ENCODE measurements at places on chromosomes 11 and 22.

GRCh38 chr11:69194956-69195355, 39.2 kb downstream of the SMIM38 start:
- no peak for DNase-seq

- DNase-seq: no peak
These were observed 105.9 kb downstream of the CCDC83 start for GRCh38 chr11:85961130-85961529.

DNA sequence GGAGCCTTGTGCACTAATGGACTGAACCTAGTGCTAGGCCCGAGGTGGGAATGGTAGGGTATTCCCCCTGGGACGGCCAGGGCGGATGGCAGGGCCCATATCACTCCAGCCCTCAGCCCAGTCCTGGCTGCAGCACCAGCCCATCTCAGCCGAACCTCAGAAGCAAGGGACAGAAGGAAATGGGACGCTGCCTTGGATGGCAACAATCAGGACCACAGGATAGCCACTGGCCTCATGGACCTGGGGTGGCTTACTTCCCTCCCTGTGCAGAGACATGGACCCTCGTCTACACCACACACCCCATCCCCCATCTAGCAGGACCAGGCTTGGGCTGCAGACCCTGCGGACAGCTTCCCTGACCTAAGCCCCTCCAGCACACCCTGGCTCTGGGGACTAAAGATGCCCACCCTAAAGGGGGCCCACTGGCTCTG, 24.1 kb downstream of the ARVCF start:
- DNase-seq: no peak

DNA sequence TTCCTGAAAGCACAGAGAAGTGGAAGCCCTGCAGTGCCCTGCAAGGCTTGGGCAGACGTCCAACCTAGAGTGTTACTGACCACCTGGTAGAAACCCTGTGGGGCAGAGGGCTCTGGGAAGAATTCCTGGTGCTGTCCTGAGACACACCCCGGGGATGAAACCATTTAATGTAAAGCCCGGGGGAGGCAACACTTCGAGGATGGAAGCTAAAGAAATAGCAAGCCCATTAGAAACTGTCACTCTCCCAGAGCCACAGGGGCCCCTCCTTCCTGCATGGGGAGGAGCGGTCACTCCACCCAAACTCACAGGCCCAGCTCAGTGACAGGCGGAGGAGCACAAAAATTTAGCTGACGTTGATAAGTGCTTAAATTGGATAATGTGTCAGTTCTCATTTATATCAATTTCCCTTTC, 57.6 kb downstream of the NRXN2 start:
- no peak for DNase-seq

- no peak for DNase-seq
These were observed 18.8 kb downstream of the RTN4RL2 start for GRCh38 chr11:57479021-57479663.

DNA sequence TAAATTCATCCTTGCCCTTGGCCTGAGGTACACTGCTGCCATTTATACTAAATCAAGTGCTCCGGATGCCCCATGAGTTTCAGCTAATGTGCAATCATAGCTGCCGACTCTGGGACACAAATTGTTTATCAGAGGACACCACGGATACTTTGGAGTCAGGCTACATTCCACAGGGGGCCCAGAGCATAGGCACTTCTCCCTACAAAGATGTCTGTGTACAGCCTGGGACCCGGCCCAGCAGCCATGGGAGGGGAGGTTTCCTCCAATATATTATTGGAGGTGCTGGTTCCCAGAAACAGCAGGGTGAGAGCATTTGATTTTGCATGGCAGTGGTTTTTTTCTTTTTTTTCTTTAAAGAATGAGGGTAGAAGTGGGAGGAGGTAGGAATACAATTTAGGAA, 31.3 kb downstream of the HTR3B start:
- no peak for DNase-seq

- no peak for DNase-seq
These were observed 1153.0 kb upstream of the TENM4 start for GRCh38 chr11:80593648-80594374.

DNA sequence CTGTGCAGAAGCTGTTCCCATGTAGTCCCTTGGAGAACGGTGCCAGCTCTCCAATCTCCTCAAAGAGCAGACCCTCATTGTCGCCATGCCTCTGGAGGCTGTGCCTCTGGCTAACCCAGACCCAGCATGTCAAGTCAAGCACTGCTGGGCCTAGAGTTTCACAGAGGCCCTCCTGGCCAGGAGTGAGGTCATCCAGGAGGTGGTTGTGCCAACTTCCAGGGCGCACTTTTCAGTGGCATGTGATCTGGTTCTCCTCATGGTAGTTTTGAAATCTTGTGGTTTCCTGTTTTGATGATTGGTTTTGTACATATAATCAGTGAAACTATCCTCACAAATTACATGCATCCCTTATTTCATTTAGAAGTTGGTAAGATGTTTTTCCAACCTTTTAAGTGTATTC, 78.9 kb downstream of the PPFIBP2 start:
- no peak for DNase-seq

- DNase-seq: no peak
These were observed 174.4 kb downstream of the TENM4 start for GRCh38 chr11:79266396-79266795.

DNA sequence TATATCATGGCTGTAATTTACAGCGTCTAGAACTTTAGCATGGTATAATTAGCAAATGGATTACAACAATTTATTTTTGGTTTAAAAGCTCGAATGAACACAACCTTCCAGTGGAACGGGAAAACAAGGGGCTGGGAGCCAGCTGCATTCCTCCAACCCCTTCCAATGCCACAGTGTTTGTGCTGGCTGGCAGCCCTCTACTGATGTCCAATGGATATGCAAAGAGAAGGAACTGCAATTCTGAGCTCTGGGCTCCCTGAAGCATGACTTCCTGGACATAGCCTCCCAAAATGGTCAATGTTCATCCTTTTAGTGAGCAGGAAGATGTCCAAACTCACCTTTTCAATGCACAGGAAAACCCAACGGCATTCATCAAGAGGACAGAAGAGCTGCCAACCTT, 288.3 kb downstream of the TENM4 start:
- DNase-seq: no peak

GRCh38 chr11:65491614-65492386, 7.0 kb upstream of the MALAT1 start:
- DNase-seq: no peak

- no peak for DNase-seq
These were observed 101.8 kb downstream of the NAV2 start for GRCh38 chr11:19814421-19814820.

Measured in stimulated activated CD8-positive, alpha-beta memory T cell treated with anti-CD3 and anti-CD28 coated beads, Interleukin-4, amount 100 ng/mL, for 24 hours (primary cell).